ENCODE measurements at places on chromosomes 1 and 21.

- DNase-seq: no peak
Observed at GRCh38 chr1:168387781-168388760, 107.4 kb downstream of the TBX19 start.

DNA sequence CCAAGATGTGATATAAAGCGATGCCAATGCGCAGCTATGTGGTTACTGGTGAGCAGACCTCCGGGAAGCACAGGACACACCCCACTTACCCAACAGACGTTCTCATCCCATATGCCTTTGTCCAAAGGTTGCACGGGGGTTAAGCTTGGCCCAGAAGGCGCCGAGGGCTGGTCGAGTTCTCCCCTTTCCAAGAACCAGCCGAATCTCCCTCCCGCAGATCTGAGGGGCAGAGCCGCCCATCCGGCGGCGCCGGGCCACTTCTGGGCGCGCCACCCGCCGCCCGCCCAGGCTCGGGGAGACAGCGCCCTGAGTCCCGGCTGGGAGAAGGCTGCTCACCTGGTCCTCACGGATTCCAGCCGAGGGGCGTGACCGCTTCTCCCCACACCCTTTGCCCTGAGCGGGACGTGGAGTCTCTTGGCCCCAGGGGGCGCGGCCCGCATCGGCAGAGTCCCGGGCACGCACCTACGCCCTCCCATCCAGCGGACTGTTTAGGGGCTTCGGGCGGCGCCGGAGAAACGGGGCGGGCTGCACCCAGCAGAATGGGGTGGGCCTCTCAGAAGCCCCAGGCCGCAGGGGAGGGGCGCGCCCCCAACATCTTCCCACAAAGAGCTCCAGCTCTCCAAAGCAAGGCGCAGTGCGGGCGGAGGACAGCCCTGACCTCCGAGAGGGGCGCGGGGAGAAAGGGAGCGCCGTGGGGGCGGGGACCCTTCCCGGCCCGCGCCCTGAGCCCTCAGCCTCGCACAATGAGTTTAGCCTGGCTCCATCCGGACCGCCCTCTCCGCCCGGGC, 615 bp downstream of the GPR161 start:
- DNase-seq: peak; percentile 85

GRCh38 chr21:45998276-45998701, 16.7 kb downstream of the COL6A1 start:
- DNase-seq: no peak

DNA sequence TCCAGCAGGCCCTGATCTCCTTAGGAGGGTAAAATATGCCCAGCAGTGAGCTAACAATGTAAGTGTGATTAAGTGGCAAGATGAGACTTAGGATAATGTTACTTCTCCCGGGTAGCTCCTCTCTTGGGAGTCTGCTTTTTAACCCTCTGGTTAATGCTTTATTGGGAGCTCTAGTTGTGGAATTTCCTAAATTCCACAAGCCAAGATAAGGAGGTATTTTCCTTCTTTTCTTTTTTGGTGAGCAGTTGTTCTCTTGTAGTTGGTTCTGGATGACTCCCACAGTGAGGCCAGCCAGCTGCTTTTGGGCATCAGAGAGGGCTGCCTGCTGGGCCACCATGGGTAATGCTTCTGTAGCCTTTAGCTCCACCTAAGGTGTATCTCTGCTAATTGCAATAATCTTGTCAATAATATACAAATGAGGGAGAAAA, 19.3 kb downstream of the C1orf52 start:
- no peak for DNase-seq

DNA sequence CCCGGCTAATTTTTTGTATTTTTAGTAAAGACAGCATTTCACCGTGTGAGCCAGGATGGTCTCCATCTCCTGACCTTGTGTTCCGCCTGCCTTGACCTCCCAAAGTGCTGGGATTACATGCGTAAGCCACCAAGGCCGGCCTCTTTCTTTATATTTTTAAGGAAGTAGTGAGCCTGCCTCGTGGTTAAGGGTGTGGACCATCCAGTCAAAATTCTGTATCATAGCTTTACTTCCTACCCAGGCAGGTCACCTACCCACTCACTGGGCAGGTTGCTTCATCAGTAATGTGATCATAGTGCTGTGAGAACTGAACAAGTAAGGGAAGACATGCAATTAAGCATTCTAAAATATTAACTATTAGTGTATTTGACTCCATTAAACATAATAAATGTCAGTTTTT, 8.1 kb upstream of the ACOT7 start:
- DNase-seq: no peak

DNA sequence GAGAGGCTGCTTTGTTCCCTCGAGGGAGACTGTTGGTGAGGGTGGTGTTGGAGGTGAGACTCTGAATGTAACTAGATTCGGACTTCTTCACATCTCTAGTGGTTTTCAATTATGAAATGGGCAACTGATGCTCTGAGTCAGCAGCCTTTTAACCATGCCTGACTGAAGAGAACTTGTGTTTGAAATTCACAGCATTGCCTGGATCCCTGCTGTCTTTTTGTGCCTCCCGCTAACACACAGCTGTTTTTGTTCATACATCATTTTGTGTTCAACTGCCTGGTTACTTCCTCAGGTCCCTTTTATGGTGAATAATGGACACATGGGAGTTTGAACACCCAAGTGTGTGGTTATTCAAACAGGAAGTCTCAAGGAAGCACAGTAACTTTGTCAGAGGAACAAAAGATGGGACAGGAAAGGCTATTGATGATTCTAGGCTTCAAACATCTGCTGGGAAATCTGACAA, 16.8 kb downstream of the LAMC1 start:
- no peak for DNase-seq

- no peak for DNase-seq
Observed at GRCh38 chr1:202279806-202280205, 61.9 kb downstream of the UBE2T start.

DNA sequence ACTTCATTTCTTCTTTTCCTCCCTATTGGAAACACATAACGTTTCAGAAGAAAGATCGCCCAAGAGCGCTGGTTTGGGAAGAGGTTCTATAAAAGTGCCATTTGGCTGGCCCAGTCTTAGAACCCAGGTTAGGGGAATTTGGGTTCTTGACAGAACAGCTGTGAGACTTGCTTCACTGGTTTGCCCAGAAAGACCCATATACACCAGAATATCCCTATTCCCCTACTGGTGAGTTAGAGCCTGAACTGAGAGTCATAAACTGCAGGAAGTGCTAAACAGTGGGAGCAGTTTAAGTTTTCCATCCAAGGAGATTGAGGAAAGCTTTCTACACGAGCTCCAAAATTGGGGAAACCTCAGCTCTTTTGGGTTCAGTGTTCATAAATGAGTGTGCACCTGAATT, 275.2 kb downstream of the VAV3 start:
- DNase-seq: no peak

- no peak for DNase-seq
Observed at GRCh38 chr1:84726593-84727499, 36.6 kb upstream of the SSX2IP start.

GRCh38 chr1:235979716-235980333, 85.1 kb downstream of the NID1 start:
- DNase-seq: no peak

DNA sequence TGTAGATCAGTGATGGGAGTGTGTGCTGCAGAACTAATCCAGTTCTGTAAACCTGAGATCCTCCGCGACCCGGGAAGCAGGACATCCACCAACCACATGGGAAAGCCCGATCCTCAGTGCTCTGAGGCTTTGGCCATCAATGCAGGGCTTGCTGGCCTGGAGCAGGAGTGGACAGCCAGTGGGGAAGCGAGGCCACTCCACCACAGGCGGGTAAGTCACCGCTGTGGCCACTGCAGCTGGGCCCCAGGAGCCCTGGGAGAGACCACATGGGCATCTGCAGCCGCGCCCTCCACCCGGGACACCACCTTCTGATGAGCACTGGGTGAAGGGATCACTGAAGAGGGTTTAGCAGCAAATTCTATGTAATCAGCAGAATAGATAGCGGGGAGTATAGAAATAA, 811 bp downstream of the KRTAP12-1 start:
- DNase-seq: no peak

DNA sequence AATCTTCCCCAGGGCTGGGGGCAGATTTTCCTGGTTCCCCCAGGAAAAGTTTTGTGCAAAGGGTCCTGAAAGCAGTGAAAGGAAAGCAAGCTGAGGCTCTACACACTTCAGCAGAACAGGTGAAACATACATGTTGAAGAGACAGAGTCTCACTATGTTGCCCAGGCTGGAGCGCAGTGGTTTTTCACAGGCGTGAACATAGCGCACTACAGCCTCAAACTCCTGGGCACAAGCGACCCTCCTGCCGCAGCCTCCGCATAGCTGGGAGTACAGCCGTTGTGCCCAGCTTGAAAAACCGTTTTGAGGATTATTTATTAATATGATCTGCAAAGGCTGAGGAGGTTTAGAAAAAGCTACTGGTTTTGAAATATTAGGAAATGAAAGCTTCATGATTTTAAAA, 11.8 kb downstream of the PRDM15 start:
- DNase-seq: no peak

- no peak for DNase-seq
Observed at GRCh38 chr1:53121319-53122172, 20.9 kb downstream of the SLC1A7 start.

- no peak for DNase-seq
Observed at GRCh38 chr1:29722598-29722997, 486.3 kb downstream of the PTPRU start.

DNA sequence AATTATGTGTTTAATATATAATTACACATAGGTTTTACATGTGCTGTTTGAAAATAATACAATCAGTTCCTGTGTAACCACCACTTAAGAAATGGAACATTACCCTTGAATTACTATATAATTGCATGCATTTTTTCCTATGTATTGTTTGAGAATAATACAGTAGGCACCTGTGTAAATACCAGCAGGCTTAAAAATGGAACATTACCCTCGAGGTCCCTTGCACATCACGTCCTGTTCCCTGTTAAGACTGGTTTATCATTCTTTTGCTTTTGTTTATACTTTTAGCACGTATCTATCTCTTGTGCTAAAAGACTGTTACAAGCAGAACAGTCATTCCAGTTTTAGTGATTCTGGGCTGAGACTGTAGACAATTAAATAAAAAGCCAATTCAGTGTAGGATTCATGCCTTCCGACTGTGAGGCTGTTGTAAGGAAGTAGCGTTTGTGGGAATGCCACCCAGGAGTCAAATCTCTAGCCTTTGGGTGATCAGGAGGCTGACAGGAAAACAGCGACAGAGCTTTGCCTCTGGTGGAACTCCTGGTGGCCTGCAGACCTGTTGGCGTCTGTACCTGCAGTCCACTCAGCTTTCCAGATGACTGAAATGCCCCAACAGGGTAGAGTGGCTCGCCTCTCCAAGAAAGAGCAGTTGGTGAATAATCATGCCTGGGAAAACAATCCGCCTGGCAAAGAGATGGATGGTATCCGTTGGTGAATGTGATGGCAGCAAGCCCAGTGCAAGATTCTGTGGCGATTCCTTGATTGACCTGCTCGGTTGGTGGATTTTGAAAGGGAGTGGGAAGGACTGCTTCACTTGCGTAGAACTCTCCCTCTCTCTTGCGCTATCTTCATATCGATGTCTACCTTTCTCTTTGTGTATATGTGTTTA, 58.0 kb downstream of the DISC1 start:
- no peak for DNase-seq

DNA sequence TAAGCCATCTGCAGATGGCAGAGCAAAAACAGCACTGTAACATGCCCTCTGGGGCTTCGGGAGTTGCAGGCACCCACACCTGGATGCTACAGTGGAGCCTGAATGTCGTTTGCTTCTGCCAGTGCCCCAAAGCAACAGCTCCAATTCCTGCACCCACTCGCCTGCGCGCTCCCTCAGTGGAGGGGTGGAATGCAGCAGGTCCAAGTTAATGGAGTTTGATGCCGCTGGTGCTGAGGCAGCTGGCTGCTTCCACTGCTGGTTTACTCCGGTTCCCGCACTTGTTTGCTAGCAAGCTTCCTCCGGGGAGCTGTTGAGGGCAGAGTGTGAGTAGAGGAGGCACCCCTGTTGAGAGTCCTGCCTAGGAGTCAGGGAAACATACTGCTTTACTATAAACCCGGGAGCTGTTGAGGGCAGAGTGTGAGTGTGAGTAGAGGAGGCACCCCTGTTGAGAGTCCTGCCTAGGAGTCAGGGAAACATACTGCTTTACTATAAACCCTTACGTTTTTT, 584.0 kb upstream of the TMPRSS15 start:
- peak; percentile 10 for DNase-seq

- no peak for DNase-seq
Observed at GRCh38 chr21:14533499-14534428, 12.4 kb downstream of the SAMSN1 start.

DNA sequence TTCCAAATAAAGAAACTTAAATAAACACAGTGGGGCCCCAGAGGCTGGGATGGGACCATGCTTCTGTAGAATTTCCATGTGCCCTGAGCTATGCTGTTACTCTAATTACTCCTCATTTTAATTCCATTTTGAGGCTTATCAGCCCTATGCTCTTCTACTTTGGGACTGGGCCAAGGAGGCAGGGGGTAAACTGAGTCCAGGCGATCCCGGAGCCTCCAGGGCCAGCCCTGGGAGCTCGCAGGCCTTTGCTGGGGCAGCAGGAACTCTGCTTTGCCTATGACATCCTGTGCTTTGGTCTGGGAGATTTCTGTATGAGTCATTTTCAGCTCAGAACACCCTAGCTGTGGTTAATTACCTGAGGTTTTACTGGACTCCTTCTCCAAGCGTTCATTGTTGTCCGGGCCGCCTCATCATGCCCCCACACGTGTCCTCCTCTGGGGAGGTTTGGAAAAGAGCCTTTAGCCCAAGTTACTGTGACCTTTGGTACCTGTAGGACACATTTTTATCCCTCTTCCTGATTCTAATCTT, 95.7 kb downstream of the RHOU start:
- no peak for DNase-seq

GRCh38 chr1:11429935-11430334, 49.0 kb upstream of the DISP3 start:
- no peak for DNase-seq

GRCh38 chr1:100757946-100758345, 38.4 kb downstream of the VCAM1 start:
- DNase-seq: no peak

- no peak for DNase-seq
Observed at GRCh38 chr1:40856656-40857302, 5.4 kb downstream of the CITED4 start.

- no peak for DNase-seq
Observed at GRCh38 chr1:153174624-153175023, 23.9 kb upstream of the SPRR2G start.

DNA sequence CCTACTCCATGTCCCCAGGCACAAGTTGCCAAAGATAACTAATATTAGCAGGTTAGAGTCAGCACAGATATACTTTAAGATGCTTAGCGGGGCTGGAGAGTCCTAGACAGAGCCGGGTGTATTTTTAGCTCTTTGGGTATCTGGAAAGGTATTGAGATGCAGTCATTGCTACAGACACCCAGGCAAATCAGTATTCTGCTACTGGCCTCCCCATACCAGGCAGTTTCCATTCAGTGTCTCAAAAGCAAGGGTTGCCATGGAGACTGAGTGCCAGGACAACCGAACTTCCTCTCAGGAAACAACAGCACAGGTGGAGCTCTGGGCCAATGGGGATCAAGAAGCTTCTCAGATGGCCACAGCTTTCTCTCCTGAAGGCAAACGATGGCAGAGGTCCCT, 45.3 kb downstream of the KCNC4 start:
- DNase-seq: no peak
